ENCODE measurements at places on chromosomes 12 and 14.

- no peak for DNase-seq
Observed at GRCh38 chr14:32384464-32384863, 55.4 kb downstream of the AKAP6 start.

DNA sequence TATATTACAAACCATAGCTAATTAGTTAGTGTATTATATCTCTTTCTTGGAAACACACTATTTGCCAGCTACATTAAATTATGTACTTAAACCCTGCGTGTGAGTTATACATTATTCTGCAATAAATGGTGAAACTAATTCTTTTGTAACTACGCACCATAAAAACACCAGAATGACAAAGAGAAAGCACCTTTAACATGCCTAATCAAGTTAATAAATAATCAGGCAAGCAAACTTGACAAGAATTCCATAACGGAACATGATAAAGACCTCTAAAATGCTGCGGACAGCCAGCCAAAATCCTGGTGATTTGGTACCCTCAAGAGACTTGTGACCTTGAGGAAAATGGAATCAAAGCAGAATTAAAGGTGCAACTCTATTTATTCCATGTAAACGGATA lies 375.3 kb upstream of the KITLG start:
- DNase-seq, result no peak

DNA sequence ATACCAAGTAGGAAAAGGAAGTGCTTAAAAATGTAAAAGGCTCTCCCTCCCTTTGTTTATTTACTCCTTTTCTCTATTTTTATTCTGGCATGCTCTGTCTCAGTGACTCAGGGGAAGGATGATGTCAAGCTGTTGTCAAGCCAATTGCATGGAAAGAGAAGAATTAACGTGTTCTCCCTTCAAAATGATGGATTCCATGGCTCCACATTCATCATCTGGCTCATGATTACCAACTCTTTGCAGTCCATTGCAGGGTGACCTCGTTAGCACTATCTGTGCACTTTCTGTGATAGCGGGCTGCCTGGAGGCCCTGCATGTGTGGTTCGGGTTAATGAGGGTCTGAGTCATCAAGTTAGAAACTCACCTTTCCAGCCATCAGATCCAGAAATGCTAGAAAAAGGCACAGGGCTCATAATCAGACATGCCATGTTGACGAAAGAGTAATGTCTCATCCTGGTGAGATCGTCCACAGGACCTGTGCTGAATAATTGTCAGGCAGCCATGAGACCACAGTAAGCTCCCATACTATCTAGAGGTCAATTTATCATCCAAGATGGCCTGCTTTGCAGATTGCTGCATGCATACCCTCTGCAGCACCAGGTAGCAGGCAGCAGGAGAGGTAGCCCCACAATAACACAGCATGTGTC lies 79.2 kb upstream of the BTG1 start:
- DNase-seq, result no peak

DNA sequence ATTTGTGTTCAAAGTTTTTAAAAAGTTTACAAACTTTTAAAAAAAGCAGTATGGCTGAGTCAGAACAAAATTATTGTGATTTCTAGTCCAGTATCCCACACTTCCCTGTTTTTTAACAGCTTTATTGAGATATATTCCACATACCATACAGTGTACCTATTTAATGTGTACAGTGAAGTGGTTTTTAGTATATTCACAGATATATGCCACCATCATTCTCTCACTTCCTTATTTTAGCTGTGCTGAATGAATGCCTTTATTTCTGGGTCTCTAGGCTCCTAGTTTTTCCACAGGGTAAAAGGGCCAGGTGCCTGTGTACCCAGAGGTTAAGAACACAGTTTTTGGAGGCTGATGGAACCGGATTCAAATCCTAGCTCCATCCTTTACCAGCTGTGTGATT lies 58.9 kb upstream of the SRSF5 start:
- DNase-seq, result no peak

- peak; percentile 74 for DNase-seq
Observed at GRCh38 chr12:54352022-54352531, 12.2 kb downstream of the GPR84 start.

- no peak for DNase-seq
Observed at GRCh38 chr12:12996209-12996608, 3.9 kb downstream of the HEBP1 start.
